ENCODE measurements at places on chromosomes 2 and 18. TPM values are rescaled to one million over a fixed set of nuclear protein-coding genes. Genes with fewer than 3 reads are reported as not detected.

GRCh38 chr2:54568876-54569321, 112.8 kb downstream of the SPTBN1 start:
- DNase-seq: peak; percentile 46

The DIPK1C gene
- total RNA-seq: not detected

The KIF5C gene
- 0.34 TPM for total RNA-seq

DNA sequence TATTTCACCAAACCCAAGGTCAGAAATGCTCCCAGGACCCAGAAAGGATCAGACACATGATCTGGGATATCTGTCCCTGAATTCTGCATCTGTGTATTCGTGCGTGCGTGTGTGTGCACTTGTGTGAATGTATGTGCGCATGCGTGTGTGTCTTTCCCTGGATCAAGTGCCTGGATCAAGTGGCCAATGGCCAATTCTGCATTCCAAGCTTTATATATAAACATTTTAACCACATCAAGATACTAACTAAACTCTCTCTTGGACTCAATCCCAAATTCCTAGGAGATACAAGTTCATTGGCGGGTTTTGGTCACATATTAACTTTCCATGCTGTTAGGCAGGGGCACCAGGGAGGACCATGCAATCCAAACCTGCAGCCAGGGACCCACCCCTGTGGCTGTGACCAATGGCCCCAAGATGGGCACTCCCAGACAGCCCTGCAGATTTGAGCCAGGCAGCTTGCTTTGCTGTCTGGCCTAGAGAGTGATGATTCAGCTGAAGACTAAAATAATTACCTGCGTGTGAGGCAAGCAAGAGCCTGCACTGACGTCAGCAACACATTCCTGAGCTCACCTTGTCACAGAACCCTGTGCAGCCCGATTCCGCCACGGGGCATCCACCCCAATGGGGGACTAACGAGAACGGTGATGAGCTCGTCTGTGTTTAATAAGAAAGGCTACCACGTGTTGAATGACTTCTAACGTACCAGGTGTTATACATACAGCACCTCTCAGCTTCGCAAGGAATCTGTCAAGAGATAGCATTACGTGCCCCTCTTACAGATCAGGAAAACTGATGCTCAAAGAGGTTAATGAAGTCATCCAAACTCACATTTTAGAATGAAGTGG, 45.3 kb upstream of the ROCK2 start:
- peak; percentile 18 for DNase-seq

- no peak for DNase-seq
Observed at GRCh38 chr2:64989982-64990614, 899 bp downstream of the SLC1A4 start.

DNA sequence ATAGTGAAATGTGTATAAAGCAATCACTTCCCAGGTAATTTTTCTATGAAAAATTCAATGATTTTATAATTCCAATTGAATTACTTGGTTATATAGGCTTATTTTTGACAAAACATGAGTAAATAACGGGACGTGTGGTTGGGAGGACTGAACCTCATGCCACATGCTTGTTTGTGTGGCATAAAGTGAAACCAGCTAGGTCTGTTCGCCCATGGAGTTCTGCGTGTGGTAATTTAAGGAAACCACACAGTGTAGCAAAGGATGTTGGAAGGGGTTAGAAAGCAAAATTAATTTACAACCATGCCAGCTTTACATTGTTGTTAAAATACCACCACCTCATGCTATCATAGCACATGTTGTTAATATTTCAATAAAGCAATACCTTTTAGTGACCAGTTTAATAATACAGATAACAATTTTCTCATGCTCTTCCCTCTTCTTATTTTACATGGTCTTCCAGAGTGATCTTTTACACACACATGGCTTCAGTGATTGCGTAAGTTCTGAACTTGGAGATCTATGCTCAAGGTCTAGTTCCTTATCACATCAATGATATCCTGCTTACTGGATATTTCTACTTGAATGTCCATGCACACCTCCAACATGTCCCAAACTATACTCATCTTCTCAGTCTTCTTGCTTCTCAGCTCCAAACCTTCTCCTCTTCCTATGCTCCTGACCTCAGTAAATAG, 156.4 kb upstream of the ITGA4 start:
- DNase-seq: no peak

The VWA3B gene
- not detected for total RNA-seq

The POTEJ gene
- 0.47 TPM for total RNA-seq

GRCh38 chr2:215772003-215772402, 241.3 kb downstream of the MREG start:
- peak; percentile 67 for DNase-seq

The PARD6G gene
- total RNA-seq: 60.2 TPM

The PLEK gene
- 0.17 TPM for total RNA-seq

DNA sequence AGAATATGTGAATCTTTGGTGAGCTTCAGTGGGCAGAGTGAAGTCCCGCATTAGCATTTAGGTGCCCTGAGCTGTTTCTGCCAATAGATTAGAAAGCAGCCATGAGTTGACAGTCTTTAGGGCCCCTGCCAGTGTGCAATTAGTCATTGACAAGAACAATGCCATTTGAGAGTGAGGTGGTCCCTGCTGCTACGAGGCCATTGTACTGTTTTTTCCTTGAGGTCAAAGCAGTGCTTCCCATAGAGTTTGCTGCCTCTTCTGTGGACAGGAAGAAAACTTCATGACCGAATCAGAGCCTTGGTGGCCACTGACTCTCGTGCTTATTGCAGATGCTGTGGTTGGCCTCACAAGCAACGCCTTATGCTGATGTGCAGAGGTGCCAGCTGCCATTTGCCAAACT, 102.7 kb downstream of the SH3BP4 start:
- peak; percentile 85 for DNase-seq

GRCh38 chr2:164697688-164698461, 76.6 kb upstream of the GRB14 start:
- peak; percentile 47 for DNase-seq

DNA sequence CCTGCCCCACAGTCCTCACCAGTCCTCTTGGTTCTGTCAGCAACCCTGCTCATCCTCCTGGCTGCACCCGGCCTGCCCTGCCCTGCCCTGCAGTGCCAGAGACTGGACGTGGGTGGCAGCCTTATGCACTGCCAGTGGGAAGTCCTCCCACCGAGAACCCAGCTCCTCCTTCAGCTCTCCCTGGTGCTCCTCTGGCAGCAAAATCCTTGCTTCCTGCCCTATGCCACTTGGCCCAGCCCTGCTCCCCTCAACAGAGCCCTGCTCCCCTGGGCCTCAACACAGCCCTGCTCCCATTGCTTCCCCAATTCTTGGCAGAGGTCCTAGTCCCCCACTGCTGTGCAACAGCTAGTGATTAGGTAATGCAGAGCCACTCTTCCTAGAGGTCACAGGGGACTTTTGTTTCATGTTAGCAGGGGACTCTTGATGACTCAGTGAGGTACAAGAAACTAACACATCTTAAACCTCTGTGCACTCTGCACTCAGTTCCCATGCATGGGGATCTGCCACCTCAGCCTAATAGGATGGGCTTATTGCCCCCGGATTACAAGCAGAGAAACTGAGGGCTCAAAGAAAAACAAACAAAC, 58.0 kb upstream of the EDAR start:
- DNase-seq: no peak

The SKA1 gene
- 18.0 TPM for total RNA-seq

GRCh38 chr2:173027181-173028128, 48.2 kb upstream of the MAP3K20 start:
- DNase-seq: peak; percentile 94

DNA sequence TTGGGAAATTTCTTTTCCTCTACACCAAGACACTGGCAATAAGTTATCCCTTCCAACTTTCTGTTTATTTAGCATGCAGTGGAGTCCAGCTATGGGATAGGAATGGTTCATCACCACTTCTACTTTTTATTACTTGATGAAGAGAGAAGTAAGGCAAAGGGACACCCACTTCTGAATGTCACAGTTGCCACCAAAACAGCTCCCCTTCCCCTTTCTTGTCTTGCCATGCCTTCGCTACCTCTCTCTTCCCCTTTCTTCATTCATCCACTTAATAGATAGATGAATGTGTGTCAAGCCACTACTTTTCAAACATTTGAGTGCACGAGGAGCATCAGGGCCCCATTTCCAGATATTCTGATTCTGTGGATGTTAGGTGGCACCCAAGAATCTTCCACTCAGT, 59.6 kb downstream of the KCTD18 start:
- no peak for DNase-seq

GRCh38 chr18:75230163-75231052, 19.8 kb downstream of the TSHZ1 start:
- DNase-seq: peak; percentile 87

The COL6A3 gene
- total RNA-seq: 14.6 TPM

DNA sequence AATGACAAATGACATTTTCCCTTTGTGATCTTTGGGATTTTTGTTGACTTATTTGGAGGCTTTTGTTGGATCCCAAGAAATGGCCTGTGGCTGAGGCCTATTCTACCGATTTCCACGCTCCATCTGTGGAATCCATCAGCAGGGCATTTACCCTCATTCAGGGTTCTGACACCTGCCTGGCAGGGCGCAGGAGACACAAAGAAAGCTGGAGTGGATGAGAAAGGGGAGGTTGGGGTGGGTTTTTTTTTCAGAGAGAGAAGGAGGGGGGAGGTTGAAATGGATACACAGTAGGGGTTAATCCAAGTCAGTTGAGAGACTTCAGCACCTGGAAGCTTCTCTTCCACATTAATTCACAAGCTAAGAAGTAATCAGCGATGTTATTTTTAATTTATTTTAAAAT, 59.7 kb downstream of the PAX3 start:
- DNase-seq: no peak

The MALL gene
- 39.3 TPM for total RNA-seq

- DNase-seq: peak; percentile 42
Observed at GRCh38 chr2:128180031-128180430, 89.0 kb downstream of the UGGT1 start.

DNA sequence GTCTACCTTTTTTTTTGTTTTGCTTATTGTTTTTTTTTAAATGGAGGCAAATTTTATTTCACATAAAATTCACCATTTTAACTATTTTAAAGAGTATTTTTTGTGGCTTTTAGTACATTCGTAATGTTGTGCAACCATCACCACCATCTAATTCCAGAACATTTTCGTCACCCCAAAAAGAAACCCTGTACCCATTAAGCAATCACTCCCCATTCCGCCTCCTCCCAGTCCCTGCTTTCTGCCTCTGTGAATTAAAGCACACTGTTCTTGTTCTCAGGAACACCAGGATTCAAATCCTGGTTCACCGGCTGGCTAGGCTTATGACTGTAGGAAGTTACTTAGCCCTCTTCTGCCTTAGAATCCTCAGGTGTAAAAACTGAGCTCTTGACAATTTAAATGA, 36.9 kb upstream of the EPAS1 start:
- DNase-seq: no peak

- no peak for DNase-seq
Observed at GRCh38 chr18:35192415-35192814, 48.4 kb upstream of the ZNF397 start.

DNA sequence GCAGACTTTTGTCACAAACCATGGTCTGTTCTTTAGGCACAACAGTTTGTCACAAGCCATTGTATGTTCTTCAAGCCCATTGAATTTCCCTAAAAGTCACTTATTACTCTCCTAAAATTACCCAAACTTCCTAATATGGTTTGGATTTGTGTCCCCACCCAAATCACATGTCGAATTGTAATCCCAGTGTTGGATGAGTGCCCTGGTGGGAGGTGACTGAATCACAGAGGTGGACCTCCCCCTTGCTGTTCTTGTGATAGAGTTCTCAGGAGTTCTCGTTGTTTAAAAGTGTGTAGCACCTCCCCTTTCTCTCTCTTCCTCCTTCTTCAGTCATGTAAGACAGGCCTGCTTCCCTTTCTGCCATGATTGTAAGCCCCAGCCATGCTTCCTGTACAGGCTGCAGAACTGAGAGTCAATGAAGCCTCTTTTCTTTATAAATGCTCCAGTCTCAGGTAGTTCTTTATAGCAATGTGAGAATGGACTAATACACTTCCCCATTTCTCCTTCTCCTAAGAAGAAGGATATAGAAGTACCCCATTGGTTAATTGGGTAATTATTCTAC, 11.2 kb upstream of the GYPC start:
- no peak for DNase-seq

DNA sequence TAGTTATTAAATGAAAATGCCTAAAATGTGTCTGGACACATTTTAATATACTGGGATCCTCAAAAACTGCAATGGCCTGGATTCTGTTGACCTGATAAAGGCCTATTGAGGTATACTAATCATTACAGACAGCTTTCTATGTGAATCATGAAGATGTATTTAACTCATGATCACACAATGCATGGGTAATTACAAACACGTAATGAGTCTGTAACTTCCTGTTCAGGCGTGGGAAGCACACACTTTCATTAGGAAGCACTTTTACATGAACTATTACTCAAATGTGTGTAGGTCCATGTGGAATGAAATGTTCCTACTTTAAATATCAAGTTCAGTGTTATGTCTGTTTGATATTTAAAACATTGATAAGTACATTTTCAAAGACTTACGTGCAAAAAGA, 108.7 kb downstream of the NCKAP5 start:
- DNase-seq: peak; percentile 75

DNA sequence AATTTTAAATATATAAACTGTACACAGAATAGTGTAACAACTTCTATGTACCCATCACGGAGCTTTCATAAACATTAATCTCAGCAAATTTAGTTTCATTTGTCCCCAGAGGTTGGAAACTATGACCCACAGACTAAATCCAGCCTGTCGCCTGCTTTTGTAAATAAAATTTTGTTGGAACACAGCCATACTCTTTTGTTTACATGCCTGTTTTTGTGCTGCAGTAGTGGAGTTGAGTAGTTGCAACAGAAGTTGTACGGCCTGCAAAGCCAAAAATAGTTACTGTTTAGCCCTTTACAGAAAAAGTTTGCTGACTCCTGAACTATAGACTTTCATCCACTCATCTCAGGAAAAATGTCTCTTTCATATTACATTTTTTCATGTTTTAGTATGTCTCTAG, 39.8 kb downstream of the RBM45 start:
- no peak for DNase-seq

GRCh38 chr2:109654326-109655050, 40.3 kb downstream of the SOWAHC start:
- no peak for DNase-seq

DNA sequence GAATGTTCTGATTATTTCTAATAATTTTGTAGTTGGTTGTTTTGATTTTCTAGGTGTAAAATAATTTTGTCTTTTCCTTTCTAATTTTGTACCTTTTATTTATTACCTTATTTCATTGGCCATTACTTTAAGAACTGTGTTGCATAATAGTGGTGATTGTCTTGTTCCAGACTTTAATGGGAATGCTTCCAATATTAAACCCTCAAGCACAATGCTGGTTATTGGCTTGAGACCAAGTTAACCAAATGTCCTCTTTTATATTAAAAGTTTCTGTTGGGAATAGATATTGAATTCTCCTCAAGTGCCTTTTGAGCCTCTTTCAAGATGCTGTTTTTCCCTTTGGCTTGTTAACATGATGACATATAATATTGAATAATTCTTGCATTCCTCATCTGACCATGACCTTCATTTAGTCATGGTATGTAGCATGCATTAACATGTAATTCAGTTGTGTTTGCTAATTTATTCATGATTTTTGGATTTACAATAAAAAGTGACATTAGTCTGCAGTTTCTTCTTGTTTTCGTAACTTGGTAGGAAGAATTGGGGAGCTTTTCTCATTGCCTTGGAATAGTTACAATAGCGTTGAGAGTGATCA, 141.7 kb downstream of the DIS3L2 start:
- DNase-seq: peak; percentile 24

All from dermis blood vessel endothelial cell (primary cell).